Caco-2 (cell line): ENCODE measurements at places on chromosomes 11 and 22. TPM values are rescaled to one million over a fixed set of nuclear protein-coding genes. Genes with fewer than 3 reads are reported as not detected.

DNA sequence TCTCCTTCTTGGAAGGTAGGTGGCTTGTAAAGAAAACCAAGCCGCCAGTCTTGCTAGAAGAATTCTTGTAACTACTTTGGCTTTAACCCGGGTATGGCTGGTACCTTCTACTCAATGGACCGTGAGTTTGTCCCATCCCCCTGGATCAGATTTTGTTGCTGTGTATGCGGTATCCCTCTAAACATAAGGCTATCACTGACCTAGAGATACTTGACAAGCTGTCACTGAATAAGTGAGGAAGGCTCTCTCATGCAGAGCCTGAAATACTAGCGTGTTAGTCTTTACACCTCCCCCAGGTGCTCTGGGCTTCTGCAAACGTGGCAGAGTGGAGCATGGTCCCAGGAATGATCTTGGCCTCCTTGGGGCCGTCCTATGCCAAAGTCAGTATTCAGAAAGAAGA lies 34.5 kb downstream of the GLB1L2 start:
- no peaks in the 10 kb centered on the region for H3K4me1 ChIP-seq
- DNase-seq = no peak
- H3K27me3 ChIP-seq = no peaks in the 10 kb centered on the region
- no peaks in the 10 kb centered on the region for H3K36me3 ChIP-seq
- H3K4me3 ChIP-seq = no peak overlapping the region

GRCh38 chr22:49209452-49210195 lies 618.0 kb downstream of the BRD1 start:
- no peak for DNase-seq
- no peak overlapping the region for H3K4me3 ChIP-seq
- H3K27ac ChIP-seq = no peak overlapping the region
- no peaks in the 10 kb centered on the region for H3K36me3 ChIP-seq
- H3K27me3 ChIP-seq = no peaks in the 10 kb centered on the region

DNA sequence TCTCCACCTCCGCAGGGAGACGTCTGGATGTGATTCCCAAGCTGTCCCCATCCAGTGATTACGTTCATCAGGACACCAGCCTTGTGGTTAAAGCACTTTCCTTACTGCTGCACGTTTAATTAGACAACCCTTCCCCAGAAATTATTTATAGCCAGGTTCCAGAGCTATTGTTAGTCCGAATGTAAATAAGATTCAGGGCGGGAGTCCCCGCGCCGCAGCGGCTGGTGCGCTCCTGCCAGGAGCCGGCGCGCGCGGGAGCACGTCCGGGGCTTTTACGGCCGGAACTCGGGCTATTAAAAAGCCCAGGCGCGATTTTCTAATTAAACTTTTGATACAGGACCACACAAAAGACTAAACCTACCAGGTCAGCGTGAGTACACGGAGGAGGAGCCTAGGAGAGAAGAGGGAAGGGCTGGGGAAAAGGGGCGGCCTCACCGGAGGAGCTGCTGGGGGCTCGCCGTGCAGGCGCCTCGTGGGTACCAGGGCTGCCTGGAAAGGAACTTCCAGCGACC lies 538.3 kb downstream of the OPCML start:
- no peak for DNase-seq
- H3K27ac ChIP-seq = no peak overlapping the region
- H3K4me1 ChIP-seq = no peaks in the 10 kb centered on the region
- no peak overlapping the region for H3K4me3 ChIP-seq
- no peaks in the 10 kb centered on the region for H3K36me3 ChIP-seq
- H3K27me3 ChIP-seq = no peaks in the 10 kb centered on the region

- no peaks in the 10 kb centered on the region for H3K27me3 ChIP-seq
- no peak for DNase-seq
- no peak overlapping the region for H3K4me3 ChIP-seq
- no peak overlapping the region for H3K27ac ChIP-seq
- H3K36me3 ChIP-seq = no peaks in the 10 kb centered on the region
Observed at GRCh38 chr22:49914256-49914655, 4.0 kb downstream of the ALG12 start.

DNA sequence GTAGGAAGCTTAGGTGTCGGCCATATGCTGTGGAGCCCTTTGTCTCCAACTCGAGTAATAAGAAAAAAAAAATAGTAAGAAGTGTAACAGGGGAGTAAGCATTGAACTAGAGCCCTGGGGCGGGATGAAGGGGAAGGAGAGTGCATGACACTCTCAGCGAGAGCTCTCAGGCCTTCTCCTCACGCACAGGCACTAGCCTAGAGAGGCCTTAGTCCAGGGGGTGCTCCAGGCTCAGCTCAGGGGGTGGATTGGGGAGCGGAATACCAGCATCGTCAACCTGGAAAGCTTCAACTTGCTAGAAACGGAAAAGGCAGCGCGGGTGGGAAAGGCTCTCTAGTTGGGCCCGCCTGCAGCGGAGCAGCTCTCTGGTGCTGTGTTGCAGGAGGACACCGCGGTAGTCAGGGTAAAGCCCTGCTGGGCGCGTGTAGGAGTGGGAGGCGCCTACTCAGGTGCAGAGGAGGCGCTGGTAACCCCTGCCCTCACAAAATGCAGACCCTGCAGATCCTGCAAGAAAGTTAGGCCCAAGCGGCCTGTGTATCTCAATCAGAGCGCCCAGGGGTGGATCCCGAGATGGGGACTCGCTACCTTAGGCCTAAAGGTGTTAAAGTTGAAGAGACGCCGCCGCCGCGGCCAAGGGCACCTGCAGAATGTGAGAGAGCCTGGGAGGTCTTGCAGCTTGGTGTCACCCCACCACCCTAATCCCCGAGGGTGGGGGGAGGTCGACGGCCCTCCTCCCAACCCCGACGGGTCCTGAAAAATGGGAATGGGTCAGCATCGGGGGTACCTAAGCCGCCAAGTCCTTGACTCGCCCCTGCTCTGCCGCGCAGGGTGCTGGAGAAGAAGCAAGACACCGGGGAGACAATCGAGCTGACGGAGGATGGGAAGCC lies 2.8 kb downstream of the SLC17A6 start:
- no peaks in the 10 kb centered on the region for H3K36me3 ChIP-seq
- no peak overlapping the region for H3K4me3 ChIP-seq
- DNase-seq = no peak

- H3K27me3 ChIP-seq = no peaks in the 10 kb centered on the region
- no peak overlapping the region for H3K4me3 ChIP-seq
- no peak for DNase-seq
- H3K4me1 ChIP-seq = no peaks in the 10 kb centered on the region
- H3K27ac ChIP-seq = no peak overlapping the region
Observed at GRCh38 chr11:131411636-131412035, 41.2 kb downstream of the NTM start.

- no peaks in the 10 kb centered on the region for H3K27me3 ChIP-seq
- H3K27ac ChIP-seq = no peak overlapping the region
- H3K4me1 ChIP-seq = peaks cover 18% of the 10 kb centered on the region
- no peak overlapping the region for H3K4me3 ChIP-seq
- DNase-seq = peak; percentile 89
Observed at GRCh38 chr11:72413914-72414628, 20.3 kb downstream of the CLPB start.

DNA sequence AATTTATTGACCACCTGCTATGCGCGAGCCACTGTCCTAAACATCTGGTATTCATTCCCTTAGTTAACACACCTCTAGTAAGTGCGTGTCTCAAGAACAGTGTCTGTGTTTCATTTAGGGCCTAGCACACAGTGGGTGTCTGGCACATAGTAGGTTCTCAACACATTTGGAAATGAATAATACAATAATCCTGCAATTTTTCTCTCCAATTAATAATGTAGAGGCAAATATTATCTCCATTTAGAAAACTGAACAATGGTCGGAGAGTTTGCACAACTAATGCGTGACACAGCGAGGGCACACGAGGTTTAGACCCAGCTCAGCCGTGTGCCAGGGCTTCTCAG lies 4.0 kb upstream of the NCF4 start:
- H3K27ac ChIP-seq = no peak overlapping the region
- H3K36me3 ChIP-seq = no peaks in the 10 kb centered on the region
- no peaks in the 10 kb centered on the region for H3K4me1 ChIP-seq
- peaks cover 1% of the 10 kb centered on the region; the same call in 1 of the 2 replicates for H3K27me3 ChIP-seq
- no peak overlapping the region for H3K4me3 ChIP-seq

DNA sequence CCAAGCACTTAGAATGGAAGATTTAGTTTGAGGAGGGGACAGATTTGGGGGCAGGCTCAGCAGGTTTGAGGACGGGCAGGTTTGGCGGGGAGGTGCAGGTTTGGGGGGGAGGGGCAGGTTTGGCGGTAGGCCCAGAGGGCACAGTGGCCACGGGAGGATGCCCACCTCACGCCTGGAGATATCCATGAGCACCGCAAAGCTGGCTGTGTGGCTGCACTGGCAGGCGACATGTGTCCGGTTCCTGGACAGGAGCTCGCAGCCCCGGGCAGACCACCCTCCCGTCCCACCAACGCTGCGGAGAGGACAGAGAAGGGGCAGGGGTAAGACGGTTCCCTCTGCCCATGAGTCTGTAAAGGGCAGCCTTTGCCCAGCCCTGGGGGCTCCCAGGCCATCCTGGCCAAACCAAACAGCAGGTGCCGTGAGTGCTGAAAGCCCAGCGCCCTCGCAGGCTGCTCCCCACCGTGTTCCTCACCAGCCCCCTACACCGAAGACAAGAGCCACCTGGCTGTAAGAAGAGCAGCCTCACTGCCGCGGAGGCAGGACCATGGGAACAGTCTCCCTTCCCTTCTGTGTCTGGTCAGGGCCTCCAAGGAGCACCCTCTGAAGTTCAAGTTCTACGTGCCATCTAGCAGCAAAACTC lies 43.0 kb downstream of the TRMU start:
- DNase-seq = peak; percentile 39
- H3K27ac ChIP-seq = peak overlapping the region; percentile 99
- H3K4me3 ChIP-seq = no peak overlapping the region
- H3K4me1 ChIP-seq = peaks cover 40% of the 10 kb centered on the region
- H3K27me3 ChIP-seq = no peaks in the 10 kb centered on the region

DNA sequence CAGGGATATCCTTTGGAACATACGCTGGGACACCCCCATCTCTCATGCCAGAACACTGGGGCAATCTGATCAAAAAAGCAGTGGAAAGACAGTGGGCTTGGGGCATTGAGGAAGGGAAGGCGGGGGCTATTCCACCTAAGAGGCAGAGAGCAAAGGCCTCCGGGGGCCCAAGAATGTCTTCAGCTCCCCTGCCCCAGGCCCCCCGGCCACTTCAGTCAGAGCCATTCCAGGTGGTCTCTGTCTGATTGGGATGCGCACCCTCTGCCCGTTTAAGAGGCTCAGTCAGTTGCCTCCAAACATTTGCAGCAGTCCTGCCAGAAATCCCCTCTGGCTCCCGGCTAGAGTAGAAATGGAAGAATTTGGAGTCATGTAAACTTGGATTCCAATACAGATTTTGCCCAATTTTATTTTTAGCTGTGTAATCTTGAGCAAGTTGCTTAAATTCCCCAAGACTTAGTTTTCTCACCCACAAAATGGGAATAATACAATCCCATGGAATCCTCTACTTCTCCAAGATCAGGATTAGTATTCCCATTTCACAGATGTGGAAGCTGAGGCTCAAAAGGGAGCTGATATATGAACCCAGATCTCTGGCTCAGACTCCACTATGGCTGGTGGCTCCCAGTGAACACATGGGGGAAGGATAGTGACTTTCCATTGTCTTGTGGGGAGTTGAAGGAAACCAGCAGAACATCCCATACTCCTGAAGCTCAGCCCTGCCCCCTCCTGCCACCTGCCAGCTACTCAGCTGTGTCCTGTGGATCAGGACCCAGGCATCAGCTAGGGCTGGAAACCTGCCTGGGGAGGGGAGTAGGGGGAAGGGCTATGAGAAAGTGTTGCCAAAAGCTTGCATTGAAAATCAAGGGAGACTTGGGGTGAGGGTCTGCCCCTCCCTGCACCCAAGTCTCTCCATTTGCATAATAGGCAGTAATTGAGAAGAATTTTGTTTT lies 6.1 kb upstream of the WNT11 start:
- H3K4me3 ChIP-seq = no peak overlapping the region
- no peaks in the 10 kb centered on the region for H3K4me1 ChIP-seq
- peaks cover 4% of the 10 kb centered on the region for H3K27me3 ChIP-seq
- no peak for DNase-seq

GRCh38 chr11:95104856-95105255 lies 15.2 kb downstream of the ENDOD1 start:
- H3K27me3 ChIP-seq = no peaks in the 10 kb centered on the region
- H3K4me1 ChIP-seq = peaks cover 20% of the 10 kb centered on the region
- no peak overlapping the region for H3K4me3 ChIP-seq
- DNase-seq = no peak
- no peak overlapping the region for H3K27ac ChIP-seq

- no peaks in the 10 kb centered on the region for H3K27me3 ChIP-seq
- DNase-seq = peak; percentile 77
- H3K4me1 ChIP-seq = no peaks in the 10 kb centered on the region
- H3K4me3 ChIP-seq = no peak overlapping the region
- H3K27ac ChIP-seq = no peak overlapping the region
Observed at GRCh38 chr11:93921695-93922468, 71.5 kb upstream of the VSTM5 start.

GRCh38 chr22:32073262-32073661 lies 30.2 kb downstream of the SLC5A1 start:
- no peak overlapping the region for H3K4me3 ChIP-seq
- H3K4me1 ChIP-seq = peaks cover 25% of the 10 kb centered on the region
- no peak for DNase-seq
- no peaks in the 10 kb centered on the region for H3K36me3 ChIP-seq
- H3K27ac ChIP-seq = no peak overlapping the region
- no peaks in the 10 kb centered on the region for H3K27me3 ChIP-seq

GRCh38 chr11:73306069-73306841 lies 1.8 kb upstream of the ARHGEF17 start:
- no peaks in the 10 kb centered on the region; the same call in 1 of the 2 replicates for H3K36me3 ChIP-seq
- H3K4me3 ChIP-seq = peak overlapping the region; percentile 94; the same call in 1 of the 2 replicates
- peak overlapping the region; percentile 87 for H3K27ac ChIP-seq
- DNase-seq = peak; percentile 61

DNA sequence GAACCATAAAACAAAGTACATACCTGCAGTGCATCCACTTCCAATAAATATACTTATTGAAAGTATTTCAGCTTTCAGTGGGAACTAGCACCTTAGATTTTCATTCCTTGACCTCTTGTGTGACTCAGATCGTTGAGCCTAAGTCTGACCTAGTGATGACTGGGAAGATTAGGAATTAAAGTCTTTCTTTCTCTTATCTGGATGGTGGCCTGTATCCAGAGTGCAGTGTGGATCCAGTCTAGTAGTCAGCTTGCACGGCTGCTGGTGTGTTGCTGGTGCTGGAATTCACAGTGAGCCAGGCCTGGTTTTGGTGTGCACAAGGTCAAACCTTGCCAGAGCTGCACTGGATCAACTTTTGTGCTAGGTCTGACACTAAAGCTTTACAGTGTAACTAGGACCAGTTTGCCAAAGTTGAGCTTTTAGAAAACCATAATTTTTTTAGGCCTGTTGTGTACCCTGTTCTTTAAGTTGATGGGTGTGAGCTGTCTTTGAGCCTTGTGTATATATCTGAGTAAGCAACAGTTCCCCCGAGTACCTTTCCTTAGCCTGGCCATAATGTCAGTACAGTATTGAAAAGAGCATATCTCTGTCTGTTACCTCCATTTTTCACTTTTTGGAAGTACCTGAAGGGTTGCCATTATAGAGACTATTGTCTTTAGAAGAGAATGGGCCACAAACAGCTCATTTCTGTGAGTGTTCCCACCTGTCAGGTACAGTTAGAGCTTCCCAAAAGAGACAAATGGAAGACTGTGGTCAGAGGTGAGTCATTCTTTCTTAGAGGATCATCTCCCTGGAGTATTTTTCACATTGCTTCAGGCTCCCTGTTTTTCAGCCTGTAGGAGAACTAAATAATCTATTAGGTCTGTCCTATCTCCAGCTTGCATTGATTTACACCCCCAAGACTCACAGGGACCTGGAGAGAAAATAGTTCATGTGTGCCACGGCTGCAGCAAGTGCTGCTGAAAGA lies 89.8 kb downstream of the ALX4 start:
- no peaks in the 10 kb centered on the region for H3K27me3 ChIP-seq
- no peaks in the 10 kb centered on the region for H3K4me1 ChIP-seq
- no peak overlapping the region for H3K4me3 ChIP-seq
- H3K27ac ChIP-seq = no peak overlapping the region

The UNC93B1 gene
- total RNA-seq = 26.5 and 29.3 TPM in 2 replicates

The C11orf98 gene
- 115 and 123 TPM in 2 replicates for total RNA-seq

The OR2AG1 gene
- total RNA-seq = not detected in 2 replicates

The TYR gene
- total RNA-seq = not detected in 2 replicates

The PTS gene
- 78.0 and 79.5 TPM in 2 replicates for total RNA-seq

The AGBL2 gene
- 2.9 and 3.4 TPM in 2 replicates for total RNA-seq
